ENCODE measurements at places on chromosomes 4 and X. TPM values are rescaled to one million over a fixed set of nuclear protein-coding genes. Genes with fewer than 3 reads are reported as not detected.

Gene ZNF732
- total RNA-seq = not detected

Gene HSFX2
- not detected for total RNA-seq

Gene GAGE12F
- not detected for total RNA-seq

Gene HTRA3
- total RNA-seq = not detected

Gene DACH2
- total RNA-seq = not detected

DNA sequence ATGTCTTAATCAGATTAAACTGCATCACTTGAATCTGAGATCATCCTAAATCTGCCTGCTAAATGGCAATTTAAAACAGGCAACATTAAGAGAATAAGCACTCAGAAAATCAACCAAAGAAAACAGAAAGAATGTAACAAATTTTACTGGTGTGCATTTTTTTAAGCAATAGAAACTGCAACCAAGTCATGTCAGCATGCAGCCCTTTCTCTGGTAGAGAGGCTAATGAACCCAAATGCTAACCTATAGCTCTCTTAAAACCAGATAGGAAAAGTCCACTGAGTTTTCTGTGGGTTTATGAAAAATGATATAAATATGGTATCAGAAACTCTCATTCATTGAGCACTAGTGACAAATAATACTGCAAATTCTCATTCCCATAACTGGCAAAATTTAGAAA, 35.6 kb downstream of the COL25A1 start:
- no peak for DNase-seq

DNA sequence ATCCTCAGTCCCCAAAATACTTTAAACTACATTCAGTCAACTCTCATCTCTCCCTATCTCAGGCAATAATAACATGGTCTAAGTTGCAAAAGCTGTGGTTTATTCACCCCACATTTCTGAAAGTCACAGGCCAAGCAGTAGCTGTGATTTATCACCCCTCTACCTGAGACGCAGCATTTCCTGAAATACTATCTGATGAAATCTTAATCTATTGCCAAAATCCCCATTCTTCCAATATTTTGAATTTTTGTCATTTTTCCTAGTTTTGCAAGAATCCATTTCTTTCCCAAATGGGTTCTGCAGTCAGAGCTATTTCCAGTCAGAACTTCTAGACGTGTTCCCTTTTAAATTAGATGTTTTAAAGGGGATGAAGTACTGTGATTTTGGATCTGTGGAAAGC, 148.3 kb downstream of the BANK1 start:
- DNase-seq = no peak

- no peak for DNase-seq
These were observed 754.4 kb downstream of the NLGN4X start for GRCh38 chrX:5474282-5474681.

DNA sequence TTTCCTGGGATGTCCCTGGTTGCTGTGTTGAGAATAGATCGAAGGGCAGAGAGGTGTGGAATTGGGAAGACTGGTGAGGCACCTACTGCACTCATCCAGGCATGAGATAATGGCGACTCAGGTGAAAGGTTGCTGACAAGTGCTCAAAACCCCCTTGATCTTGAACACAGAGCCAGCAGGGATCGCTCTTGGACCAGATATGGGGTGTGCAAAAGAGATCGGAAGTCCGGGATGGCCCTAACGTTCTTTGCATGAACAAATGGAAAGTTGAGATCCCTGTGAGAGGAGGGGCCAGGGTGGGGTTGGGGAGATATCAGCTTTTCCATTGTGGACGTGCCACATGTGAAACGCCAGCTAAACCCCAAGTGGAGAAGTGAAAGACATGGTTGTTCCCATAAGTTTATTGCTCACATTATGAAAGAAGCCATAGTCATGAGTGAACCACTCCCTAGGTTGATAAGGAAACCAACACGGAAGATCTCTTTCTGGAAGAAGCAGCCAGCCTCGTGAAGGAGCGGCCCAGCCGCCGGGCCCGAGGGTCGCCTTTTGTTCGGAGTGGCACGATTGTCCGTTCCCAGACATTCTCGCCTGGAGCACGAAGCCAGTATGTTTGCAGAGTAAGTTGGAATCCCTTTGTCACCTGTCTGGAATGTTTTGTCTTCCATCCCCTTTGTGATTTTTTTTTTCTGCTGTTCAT, 22.6 kb upstream of the CLCN4 start:
- DNase-seq = no peak

- peak; percentile 28 for DNase-seq
These were observed 47.7 kb upstream of the MGST2 start for GRCh38 chr4:139617702-139618490.

GRCh38 chr4:6500481-6501140, 28.2 kb upstream of the PPP2R2C start:
- no peak for DNase-seq

DNA sequence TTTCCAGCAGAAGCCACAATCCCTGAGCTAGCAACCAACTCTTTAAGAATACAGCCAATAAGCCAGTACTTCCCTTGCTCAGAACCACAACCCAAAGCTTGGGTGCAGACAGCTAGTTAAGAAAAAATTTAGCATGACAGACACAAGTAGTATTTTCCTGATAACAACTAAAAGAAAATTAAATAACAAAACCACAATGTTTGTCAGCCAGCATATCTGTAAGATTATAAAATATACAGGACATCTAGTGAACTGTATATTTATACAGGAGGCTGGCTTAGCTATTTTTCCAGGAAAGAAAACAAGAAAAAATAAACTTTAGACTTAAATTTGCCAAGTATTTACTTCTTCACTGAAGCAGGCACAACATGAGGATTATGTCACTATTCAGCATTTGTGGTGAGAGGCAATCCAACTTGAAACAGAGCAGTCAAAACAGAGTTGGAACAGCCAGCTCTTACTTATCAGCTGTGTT, 6.6 kb downstream of the PF4V1 start:
- no peak for DNase-seq

DNA sequence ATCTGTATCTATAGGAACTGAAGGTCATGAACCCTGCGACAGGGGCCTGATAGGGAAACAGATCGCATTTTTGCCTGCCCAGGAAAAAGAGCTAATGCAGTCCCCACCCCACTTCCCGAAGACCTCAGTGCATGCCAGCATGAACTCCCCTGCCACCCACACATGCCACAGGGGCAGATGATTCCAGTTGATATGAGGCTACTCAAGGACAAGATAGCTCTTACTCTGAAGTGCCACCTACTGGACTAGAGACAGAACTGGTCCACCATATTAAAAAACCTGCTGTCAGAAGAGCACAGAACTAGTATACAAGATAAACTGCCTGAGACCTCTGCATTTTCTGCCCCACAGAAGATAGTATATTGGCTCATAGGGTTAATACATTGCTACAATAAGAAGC, 68.0 kb downstream of the YIPF7 start:
- DNase-seq = no peak

Data from HepG2 (cell line).